Umbilical cord (tissue), 2 donors: ENCODE measurements at places on chromosomes 16 and 17. TPM values are rescaled to one million over a fixed set of nuclear protein-coding genes. Genes with fewer than 3 reads are reported as not detected.

ZNF597 gene
- total RNA-seq, result 6.0 TPM

TMEM98 gene
- 188 TPM for total RNA-seq

DNA sequence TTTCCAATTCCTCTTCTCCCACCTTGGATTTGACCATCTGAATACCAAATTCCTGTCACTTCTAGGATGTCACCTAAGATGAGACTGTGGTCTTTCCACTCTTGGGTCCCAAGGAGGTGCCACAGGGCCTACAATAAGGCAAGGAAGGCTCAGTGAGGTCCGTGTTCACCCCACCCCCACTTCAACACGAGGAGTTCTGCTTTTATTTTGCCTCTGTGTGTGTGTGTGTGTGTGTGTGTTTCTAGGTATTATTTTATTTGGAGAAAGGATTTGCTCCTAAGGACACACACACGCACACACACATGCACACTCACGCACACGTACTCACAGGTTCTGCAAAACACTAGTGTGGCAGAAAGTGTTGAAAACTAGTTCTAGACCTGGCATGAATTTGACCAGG is 24.5 kb upstream of the PHOSPHO1 start:
- no peak for DNase-seq

DNA sequence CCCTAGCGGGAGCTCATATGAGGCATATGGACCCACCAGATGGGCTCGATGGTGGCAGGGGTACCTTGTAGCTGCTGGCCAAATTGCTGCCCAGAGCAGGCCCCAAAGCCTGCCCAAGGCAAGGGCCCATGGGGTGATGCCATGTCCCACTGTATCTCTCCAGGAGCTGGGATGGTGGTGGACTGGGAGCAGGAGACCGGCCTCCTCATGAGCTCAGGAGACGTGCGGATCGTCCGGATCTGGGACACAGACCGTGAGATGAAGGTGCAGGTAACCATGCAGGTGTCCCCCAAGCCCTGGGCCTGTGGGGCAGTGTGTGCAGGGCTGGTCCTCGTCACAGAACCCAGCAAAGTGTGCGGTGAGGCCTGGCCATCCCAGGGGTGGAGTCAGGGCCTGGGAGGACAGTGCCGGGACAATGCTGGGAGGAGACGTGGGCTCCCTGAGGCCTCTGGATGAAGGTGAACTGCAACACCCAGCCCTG is 34.1 kb upstream of the CHMP6 start:
- no peak for DNase-seq

DNA sequence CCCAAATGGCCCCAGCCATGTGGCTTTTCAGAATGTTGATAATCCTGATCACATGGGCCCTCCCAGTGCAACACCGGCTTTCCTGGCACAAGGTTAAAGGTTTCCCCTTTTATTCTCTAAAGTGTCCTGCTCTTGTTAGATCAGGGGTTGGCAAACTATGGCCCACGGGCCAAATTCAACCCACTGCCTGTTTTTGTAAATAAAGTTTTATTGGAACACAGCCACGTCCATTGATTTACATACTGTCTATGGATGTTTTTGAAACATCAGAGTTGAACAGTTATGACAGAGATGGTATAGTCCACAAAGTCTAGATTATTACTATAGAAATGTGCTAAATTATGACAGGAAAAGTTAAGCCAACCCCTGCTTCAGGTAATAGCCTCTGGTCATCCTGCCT is 157.3 kb downstream of the ZFHX3 start:
- DNase-seq, result no peak
